ENCODE measurements at places on chromosomes 7 and 10.
A peak's percentile ranks its signal among the peaks of the same experiment; 100 is the strongest.

DNA sequence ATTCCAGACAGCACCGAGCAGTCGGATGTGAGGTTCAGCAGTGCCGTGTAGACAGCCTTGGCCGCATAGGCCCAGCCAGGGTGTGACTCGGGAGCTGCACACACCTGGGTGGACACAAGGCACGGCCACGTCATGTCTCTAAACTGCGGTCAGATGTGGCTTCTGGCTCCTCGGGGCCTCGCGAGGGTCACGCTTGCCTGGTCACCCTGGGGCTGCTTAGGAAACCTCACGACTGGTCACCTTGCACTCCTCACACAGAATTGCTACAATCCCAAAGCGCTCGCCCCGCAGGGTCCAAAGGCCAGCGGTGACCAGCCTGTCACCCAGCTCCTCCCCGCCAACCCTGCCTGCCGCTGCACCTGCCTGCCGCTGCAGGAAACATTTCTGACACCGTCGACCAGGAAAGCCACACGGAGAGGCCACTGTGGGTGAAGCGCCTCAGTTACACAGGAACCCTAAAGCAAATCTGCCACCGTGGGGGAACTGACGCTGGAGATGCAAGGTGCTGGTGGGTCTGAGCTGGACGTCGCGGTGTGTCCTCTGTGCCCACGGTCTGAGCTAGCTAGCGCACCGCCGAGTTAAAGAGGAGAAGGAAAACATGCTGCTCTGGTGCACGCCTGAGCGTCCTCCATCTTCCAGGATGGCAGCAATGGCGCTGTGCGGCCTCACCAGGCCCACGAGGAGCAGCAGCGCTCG, 5.0 kb downstream of the GPER1 start:
- no peak for DNase-seq

DNA sequence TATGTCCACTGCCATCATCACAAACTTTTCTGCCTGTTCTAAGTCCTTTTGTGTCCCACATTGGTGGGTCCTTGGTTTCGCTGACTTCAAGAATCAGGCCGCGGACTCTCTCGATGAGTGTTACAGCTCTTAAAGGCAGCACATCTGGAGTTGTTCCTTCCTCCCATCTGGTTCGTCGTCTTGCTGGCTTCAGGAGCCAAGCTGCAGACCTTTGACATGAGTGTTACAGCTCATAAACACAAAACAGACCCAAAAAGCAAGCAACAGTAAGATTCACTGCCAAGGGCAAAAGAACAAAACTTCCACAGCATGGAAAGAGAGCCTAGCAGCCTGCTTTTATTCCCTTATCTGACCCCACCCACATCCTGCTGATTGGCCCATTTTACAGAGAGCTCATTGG, 30.2 kb downstream of the ASNS start:
- DNase-seq = no peak

GRCh38 chr10:118957966-118958365, 71.5 kb upstream of the NANOS1 start:
- no peak for DNase-seq

DNA sequence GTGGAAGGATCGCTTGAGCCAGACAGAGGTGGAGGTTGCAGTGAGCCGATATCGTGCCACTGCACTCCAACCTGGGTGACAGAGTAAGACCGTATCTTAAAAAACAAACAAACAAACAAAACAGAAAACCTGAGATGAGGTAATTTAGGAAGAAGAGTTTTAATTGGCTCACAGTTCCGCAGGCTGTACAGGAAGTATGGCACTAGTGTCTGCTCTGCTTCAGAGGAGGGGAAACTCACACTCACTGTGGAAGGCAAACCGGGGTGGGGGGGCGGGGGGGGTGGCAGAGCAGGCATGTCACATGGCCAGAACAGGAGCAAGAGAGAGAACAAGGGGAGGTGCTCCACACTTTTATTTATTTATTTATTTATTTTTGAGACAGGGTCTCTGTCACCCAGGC, 5.1 kb downstream of the UBE2D4 start:
- peak; percentile 25 for DNase-seq

DNA sequence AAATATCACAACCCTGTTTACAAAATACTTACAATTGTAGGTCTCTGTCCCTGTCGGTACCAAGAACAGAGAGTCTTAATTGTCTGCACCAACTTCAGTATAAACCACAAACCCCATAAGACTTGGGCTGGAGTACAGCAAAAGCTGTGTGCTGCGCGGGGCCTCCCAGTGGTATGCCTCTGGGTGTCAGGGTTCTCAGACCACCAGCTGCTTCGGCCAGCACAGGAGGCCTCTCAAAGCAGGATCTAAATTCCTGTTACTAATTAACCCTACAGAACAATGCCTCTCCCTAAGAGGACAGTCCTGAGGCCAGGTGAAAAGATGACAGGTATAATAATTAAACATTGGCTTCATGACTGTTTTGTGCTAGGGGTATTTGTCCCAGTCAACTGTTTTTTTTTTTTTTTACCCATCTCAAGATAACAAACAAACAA, 957 bp upstream of the SVIL start:
- DNase-seq = no peak

DNA sequence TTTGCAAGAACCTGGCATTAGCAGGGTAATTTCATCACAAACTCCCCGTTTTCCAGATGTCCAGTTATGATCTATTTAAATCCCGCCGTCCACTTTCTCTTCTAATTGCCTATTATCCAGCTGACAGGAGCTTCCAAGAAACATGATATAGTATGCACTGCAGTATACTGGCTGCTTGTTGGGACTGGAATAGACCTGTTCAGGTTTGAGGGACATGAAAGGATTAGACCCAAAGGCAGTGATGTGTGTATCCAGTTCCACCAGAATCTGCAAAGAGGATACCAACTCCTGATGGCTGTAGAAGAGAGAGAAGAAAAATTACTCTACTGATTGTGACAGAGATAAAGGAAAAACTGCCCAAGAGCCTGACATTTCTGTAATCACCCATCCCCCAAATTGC, 8.9 kb downstream of the MSS51 start:
- no peak for DNase-seq

- DNase-seq = no peak
These were observed 81.8 kb downstream of the PAX2 start for GRCh38 chr10:100826983-100827818.

GRCh38 chr7:18894155-18894554, 223.3 kb downstream of the TWIST1 start:
- DNase-seq = no peak

- peak; percentile 48 for DNase-seq
These were observed 33.9 kb downstream of the BNIP3 start for GRCh38 chr10:131947631-131948347.

GRCh38 chr7:28580665-28581064, 168.3 kb downstream of the CREB5 start:
- no peak for DNase-seq

DNA sequence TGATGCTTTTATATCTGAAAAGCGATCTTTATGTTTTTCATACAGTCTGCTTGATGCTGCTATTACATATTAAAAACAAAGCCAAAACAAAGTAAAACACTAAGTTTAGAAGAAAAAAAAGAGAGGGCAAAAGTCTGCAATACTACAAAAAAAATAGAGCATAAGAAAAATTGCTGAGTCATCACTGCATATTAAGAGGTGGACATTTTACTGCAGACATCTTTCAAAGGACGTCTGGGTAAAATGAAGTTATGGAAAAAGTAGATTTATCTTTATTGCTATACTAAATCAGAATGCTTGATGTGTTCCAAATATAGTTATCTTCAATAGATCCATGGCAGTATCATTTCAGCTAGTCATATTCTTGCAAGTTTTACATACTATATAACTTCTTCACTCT, 172.0 kb downstream of the MAGI2 start:
- DNase-seq = no peak

DNA sequence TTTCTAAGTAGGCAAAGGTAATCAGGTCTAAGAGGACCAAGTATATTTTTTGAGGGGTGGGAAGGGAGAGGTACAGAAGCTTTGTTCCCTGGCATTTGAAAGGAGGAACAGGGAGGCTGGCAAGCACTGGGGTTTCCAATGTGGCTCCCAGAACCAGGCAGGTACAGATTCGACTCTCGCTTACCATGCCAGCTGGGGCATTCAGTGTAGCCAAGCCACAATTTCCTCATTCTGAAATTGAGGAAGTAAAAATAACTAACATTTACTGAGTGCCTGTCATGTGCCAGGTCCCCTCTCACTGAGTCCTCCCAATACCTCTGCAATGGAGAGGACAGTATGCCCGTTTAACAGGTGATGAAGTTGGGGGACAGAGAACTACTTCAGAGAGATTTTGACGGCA, 45.9 kb upstream of the BET1 start:
- no peak for DNase-seq

DNA sequence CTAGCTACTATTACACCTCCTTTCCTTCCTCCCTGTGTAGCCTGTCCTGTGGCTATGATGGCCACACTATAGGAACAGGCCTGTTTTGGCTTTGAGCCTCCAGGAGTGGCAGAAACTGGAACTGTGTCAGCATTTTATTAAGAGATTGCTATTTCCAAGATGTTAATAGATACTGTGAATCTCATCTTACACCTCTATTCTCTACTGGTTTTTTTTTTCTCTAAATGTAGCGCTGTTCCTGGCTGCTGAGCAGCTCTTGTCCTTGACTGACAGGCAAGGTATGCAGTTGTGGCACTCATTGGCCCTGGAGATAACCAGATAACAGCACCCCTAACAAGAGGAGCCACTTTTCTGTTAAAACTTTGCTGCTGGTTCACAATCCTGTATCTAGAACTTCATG, 119.5 kb downstream of the EXOC4 start:
- DNase-seq = no peak

GRCh38 chr7:22238354-22239311, 118.3 kb downstream of the RAPGEF5 start:
- no peak for DNase-seq

GRCh38 chr7:96676919-96677318, 32.7 kb downstream of the SEM1 start:
- no peak for DNase-seq

GRCh38 chr10:77116904-77117303, 520.7 kb downstream of the KCNMA1 start:
- DNase-seq = no peak

DNA sequence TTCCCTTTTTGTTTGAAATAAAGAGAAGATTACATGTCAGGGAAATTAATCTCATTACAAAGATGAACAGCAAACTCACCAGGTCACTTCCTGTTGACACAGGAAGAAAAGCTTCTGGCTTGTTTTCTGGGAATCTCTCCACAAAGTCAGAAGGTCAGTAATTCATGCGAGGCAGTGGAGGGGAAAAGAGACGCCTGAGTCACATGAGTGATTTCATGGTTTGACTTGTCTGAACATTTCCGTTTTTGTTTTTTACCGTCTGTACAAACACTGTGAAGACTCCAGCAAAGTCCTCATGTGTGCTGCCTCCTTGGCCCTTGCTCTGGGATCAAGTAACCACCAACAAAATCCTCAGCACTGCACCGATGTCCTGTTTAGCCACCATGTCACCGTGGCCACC, 2.5 kb upstream of the HABP2 start:
- no peak for DNase-seq

DNA sequence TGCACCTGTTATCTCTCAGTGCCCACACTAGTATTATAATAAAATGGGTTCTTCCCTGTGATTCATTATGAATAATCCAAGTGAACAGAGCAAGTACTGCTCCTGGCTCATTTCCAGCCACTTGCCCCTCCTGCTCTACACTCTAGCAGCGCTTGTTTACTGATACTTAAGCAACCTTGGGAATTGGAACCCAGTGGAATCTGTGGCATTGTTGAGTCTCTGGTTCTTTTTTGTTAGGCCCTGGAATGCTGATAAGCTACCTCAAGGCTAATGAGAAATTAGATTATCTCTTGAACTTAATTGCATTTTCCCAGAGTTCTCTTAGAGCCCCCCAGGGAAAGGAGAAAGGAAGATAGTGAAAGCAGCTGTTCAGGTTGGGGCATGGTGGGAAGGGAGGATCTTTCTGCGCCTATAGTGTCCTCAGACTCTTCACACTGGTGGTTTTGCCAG, 34.0 kb downstream of the PRKAR2B start:
- DNase-seq = peak; percentile 50

DNA sequence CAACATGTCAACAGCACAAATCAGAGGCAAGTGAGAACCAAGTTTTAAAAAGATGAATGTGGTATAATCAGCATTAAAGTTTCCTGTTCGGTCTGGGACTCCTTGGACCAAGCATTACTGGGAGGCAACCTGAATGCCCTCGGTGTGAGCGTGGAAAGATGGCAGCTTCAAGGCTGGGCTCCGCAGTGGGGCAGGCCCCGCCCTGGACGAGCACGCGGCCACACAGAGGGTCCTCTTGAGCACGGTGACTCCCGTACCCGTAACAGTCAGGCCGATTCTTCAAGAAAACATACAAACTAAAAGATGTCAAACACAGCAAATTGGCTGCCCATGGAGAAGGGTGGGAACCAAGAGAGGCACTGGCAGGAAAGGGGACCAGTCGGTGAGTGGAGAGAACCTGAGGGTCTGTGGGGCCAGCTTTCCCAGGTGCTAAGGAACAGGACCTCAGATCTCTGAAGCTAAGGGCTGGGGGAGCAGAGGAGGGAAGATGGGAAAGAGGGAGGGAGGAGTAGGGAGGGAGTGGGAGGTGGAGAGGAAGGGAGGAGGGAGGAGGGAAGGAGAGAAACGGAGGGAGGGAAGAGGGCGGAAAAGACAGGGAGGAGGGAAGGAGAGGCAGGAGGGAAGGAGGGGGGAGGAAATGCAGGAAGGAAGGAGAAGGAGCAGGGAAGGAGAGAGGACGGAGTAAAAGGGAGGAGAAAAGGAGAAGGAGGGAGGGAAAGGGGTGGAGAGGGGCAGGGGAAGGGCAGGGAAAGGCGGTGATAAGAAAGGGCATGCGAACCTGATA, 71.2 kb upstream of the FAM20C start:
- no peak for DNase-seq

DNA sequence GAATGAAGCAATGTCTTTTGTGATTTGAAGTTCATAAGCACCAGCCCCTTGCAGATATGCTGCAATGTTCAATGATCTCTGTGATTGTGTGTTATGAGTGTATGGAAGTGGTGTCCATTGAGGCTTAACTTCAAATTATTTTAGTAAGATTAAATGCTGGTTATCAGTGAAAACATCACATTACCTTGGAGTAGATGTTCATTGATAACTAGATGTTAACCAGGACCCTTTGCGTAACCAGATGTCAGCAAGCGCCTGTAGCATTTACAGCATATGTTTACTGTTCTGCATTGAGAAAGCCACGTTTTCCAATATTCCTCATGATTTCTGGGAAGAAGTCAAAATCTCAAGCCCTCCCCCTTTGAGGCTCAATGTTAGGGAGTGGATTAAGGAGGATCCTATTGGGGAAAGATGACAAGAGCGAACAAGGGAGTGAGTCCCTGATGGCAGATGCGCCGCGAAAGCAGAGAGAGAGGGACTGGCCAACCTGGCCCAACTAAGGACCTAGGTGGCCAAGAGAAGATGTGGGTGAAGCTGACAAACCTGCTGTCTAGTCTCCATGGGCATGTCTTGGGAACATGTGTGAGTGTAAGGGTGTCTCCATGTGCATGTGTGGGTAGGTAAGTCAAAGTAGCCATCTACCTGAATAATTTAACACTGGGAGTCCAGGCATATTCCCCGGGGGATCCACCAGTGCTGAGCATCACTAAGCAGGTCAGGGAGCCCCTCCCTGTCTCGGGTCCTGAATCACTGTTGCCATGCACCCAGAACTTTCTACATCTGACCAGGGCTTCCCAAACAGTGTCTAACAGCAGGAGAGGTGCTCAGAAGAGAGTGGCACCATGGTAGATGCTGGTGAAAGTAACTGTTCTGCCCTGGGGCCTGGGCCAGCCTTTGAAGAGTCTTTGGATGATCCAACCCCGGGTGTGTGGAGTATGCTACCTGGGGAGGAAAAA, 141.6 kb upstream of the GDF10 start:
- DNase-seq = no peak

- no peak for DNase-seq
These were observed 1.9 kb upstream of the DEPP1 start for GRCh38 chr10:44980309-44981171.

- no peak for DNase-seq
These were observed 957.8 kb downstream of the NXPH1 start for GRCh38 chr7:9391221-9391620.

Data from PC-9 (cell line).